ENCODE measurements at places on chromosomes 3 and 15. TPM values are rescaled to one million over a fixed set of nuclear protein-coding genes. Genes with fewer than 3 reads are reported as not detected.

- no peak for DNase-seq
These were observed 519 bp downstream of the LYSMD2 start for GRCh38 chr15:51736751-51737521.

- DNase-seq: no peak
These were observed 76.8 kb upstream of the GATA2 start for GRCh38 chr3:128569756-128570155.

GRCh38 chr3:172553526-172554252 is 30.5 kb upstream of the TNFSF10 start:
- DNase-seq: no peak

GRCh38 chr3:135440746-135441145 is 524.8 kb upstream of the PPP2R3A start:
- no peak for DNase-seq

DNA sequence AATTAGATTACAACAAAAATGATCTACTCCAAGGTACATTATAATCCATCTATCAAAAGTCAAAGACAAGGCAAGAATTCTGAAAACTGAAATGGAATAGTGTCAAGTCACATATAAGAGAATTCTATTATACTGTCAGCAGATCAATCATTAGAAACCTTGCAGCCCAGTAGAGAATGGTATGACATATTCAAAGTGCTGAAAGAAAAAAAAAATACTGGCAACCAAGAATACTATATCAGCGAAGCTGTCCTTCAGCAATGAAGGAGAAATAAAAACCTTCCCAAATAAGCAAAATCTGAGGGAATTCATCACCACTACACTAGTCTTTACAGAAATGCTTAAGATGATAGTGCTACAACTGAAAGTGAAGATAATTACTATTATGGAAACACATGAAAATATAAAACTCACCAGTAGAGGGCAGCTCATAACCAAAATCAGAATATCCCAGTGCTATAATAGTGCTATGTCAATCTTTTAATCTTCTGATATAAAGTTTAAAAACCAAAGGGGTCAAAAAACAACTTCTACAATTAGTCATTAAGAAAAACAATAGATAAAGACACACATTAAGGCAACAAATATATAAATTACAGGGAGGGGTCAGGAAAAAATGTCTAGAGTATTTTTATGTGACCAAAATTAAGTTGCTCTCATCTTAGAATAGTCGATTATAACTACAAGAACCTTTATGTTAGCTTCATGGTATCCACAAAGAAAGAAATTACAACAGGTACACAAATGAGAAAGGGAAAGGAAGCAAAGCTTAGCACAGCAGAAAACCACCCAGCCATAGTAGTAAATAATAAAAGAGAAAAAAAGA is 190.7 kb upstream of the CNTN6 start:
- no peak for DNase-seq

DNA sequence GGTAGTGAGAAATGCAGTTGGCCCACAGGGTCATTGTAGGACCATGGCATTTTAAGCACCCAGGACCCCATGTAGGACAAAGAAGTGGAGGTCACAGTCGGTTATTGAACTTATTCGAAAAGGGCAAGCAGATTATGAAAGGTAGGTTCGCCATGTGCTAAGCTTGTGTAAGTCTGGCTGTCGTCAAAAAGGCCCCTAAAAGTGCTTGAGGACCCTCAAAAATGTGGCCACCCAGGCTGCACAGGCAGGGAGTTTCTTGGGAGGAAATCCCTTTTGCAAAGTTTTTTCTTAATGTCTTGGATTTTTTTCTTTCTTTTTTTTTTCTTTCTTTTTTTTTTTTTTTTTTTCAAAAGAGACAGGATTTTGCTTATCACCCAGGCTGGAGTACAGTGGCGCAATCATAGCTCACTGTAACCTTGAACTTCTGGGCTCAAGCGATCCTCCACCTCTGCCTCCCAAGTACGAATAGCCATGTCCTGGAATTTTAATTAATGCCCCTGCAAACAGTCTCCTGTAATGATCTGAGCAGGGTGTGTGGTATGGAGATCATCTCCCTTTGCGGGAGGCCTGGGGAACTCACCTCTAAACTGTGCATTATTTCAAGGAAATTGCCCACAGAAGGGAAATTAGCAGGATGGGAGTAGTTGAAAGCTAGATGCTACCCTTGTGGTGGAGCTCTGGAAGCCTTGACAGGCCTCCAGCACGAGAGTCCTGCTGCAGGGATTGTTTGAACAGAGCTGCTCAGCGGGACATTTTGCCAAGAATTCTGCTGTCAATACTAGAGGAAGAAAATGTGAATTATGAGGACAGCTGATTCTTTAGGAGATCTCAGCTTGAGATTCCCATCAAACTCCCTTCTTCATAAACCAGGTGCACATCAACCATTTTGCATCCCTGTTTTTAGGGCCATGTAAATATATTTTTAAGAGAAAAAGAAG is 28.4 kb downstream of the THSD4 start:
- DNase-seq: no peak

DNA sequence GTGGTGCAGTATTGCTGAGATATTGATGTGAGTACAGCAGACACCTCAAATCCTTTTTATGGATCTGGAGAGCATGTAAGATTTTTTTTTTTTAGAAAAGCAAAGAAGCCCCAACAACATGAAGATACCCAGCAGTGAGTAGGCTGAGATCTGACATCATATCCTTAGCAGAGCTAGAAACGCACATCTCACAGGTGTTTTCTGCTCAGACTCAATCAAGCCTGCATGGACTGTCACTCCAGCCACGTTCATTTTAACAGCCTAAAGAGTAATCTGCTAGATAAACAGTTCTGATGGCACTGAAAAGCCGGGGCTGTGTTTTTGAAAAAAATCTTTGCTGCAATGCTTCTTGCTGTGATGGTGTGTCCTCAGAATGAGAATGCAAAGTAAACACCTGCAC is 544.2 kb downstream of the FGF12 start:
- no peak for DNase-seq

GRCh38 chr3:138186221-138186620 is 880 bp upstream of the ARMC8 start:
- DNase-seq: no peak

ACY1 gene
- 18.0 TPM for total RNA-seq

All from skin of body (tissue), 3 donors.